ENCODE measurements at places on chromosomes 5 and 9.

- no peak for DNase-seq
These were observed 333.0 kb downstream of the PDE4D start for GRCh38 chr5:59560553-59560952.

GRCh38 chr5:17314907-17315471, 97.6 kb downstream of the BASP1 start:
- no peak for DNase-seq

GRCh38 chr9:28287455-28287854, 714.2 kb upstream of the C9orf72 start:
- DNase-seq = no peak

DNA sequence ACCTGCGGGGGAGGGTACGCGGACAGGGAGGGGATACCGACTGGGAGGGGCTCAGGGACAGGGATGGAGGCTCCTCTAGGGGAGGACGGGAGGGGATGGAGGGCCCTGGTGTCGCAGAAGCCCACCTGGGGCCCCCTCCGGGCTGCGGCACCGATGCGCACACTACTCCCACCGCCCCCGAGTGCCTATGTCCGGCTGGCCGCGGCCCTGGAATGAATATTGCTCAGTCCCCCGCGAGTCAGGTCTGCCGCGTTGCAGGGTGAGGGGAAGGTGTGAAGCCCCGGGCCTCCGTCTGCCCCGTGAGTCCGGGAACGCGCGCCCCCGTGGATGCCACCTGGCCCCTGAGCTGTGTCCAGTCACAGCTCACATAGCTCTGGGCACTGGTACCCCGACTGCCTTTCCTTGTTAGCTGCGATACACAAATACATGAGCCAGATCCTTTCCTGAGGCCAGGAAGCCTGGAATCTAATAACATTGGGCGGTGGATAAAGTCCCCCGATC, 44.5 kb upstream of the PRSS3 start:
- DNase-seq = no peak

DNA sequence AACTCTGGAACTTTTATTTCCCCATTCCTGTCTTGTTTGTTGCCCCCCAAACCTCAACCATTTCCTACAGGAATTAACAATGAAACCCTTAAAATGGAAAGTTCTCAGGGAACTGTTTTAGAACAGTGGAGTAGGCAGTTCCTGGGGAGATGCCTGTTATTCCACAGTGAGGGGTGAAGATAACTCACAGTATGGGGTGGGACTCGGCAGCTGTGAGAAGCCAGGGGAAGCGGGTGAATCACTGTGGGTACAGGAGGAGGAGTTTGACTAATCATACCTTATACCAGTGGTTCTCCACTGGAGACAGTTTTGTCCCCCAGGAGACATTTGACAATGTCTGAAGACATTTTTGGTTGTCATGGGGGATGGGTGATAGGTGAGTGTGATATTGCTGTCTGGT, 36.9 kb upstream of the GLRA1 start:
- no peak for DNase-seq

GRCh38 chr9:124537926-124538325, 30.7 kb upstream of the NR5A1 start:
- DNase-seq = no peak

DNA sequence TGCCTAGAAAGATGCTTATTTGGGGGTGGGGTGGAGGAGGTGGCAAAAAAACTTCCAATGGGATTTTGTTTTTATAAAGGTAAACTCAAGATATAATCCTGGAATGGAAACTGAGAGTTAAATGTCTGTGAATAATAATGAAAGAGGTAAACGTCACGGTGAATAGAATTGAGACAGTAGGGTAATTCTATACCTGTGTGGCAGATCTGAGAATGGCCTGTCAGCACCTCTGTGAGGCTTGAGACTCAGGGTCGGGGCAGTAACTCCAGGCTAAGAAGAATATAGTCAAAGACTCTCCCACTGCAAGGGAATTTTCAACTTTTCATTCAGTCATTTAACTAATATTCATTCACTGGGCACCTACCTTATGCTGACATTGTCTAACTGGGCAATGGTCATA, 581.2 kb upstream of the ZNF608 start:
- no peak for DNase-seq

GRCh38 chr9:86200599-86201162, 58.8 kb downstream of the C9orf153 start:
- no peak for DNase-seq

GRCh38 chr5:61334868-61335615, 3.0 kb downstream of the ZSWIM6 start:
- DNase-seq = no peak

DNA sequence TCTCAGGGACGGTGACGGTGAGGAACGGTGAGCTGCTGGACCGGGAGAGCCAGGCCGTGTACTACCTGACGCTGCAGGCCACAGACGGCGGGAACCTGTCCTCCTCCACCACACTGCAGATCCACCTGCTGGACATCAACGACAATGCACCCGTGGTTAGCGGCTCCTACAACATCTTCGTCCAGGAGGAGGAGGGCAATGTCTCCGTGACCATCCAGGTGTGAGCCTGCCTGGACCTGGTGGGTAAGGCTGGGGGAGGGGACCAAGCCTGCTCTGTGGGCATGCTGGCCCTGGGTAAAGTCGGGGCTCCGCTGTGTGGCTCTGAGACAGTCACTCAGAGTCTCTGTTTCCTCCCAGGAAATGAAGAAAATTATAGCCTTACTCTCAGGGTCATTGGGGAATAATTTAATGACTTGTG, 29.3 kb downstream of the CDHR2 start:
- no peak for DNase-seq

DNA sequence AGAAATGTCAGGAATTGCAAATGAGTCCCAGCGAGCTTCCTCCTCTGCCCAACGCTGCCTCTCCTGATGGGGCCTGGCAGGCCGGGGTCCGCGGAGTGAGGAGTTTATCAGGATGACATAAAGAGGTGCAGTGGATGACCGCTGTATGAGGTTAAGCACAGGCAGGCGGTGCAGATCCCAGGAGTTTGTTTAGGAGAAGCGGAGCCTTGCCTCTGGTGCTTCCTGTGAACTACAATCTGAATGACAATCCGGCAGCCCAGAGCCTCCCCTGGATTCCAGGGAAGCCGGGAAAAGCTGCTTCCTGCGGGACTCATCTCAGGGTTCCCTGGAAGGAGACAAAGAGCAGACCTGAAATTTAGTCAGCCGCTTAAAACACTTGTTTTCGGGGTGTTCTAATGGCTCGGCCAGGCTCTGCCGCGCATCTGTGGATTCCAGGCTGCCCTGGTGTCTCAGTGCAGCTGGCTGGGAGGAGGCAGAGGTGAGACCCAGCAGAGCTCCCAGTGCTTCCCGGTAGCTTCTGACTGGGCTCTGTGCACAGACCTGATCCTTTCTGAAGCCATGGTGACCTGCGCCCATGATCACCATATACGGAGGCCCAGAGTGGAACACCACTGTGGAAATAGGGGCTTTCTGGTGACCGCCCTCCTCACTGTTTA, 69.8 kb upstream of the IRX4 start:
- no peak for DNase-seq

DNA sequence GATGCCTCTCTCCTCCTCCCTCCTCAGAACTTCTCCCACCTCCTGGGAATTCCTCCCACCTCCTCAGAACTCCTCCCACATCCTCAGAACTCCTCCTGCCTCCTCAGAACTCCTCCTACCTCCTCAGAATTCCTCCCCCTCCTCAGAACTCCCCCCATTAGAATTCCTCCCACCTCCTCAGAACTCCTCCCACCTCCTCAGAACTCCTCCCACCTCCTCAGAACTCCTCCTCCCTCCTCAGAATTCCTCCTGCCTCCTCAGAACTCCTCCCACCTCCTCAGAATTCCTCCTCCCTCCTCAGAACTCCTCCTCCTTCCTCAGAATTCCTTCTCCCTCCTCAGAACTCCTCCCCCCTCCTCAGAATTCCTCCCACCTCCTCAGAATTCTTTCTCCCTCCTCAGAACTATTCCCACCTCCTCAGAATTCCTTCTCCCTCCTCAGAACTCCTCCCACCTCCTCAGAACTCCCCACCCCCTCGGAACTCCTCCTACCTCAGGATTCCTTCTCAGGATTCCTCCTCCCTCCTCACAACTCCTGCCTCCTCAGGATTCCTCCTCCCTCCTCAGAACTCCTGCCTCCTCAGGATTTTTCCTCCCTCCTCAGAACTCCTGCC, 23.9 kb downstream of the SLC46A2 start:
- DNase-seq = no peak

GRCh38 chr5:156670615-156671014, 179.5 kb upstream of the PPP1R2B start:
- no peak for DNase-seq

GRCh38 chr5:95754545-95754944, 23.4 kb downstream of the RHOBTB3 start:
- DNase-seq = no peak

DNA sequence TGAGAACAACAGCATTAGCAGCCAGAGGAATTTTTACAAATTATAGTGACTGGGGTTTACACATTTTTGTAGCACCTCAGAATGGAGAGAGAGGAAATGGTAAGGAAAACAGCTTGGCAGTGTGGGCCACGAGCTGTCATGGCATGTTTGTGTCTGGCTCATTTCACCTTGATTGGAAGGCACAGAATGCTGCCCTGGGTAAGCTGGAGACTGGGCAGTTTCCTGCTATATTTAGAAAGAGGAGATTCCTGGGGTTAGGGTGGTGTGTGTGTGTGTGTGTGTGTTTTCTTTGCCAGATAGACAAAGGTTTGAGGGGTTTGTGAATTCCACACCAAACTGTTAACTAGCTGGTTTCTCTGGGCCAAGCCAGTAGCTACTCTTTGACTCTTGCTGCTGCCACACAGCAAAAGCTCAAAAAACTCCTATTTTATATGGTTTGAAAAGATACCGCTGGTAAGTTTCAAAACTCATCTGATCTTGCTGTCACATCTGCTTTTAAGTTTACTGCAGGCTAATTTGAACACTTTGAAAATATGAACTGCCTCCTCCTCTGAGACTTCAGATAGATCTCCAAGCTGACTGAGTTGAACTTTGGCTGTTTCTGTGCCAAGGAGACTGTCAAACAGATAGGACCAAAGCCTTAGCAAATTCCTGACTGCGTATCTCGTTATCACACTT, 9.1 kb downstream of the ARHGAP26 start:
- DNase-seq = no peak

DNA sequence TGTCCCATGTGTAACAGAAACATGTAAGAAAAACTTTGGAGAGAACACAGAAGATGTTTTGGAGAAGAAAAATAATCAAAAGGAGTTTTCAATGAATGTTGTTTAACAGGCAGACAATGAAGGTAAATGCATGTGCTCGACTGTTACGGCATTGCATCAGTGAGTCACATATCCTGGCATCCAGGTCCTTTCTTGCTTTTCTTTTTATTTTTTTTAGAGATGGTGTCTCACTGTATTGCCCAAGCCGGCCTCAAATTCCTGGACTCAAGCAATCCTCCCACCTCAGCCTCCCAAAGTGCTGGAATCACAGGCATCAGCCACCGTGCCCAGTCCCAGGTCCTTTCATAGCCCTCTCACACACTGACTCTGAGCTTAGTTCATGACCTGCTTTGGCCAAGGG, 181.8 kb downstream of the DTWD2 start:
- DNase-seq = no peak
